Renal cortex interstitium (tissue), 15 donors: ENCODE measurements at places on chromosomes 1 and 21. TPM values are rescaled to one million over a fixed set of nuclear protein-coding genes. Genes with fewer than 3 reads are reported as not detected.

Gene CDC42
- polyA plus RNA-seq: 337 TPM

DNA sequence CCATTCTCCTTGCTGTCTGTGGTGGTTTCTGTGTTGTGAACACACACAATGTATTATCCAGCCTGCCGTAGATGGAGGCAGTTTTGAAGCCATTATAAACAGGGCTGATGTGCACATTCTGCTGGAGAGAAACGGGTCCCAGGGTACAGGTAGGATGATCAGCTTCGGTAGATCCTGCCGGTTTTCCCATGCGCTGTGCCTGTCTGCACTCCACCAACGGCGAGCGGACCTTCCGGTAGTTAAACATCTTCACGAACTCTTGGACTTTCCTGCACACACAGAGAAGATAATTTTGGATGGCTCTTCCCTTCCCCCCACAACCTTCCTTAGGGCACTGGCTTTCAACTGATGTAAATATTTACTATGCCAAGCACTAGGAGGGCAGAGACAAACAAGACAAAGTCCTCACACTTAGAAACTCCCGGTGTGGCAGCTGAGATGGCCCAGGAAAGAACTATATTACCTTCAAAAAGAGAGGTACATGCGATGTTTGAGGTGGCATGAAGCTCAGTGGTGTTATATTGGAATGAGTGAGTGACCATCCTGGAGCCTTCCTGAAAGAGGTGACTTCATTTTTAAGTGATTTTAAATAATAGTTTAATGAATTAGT lies 41.7 kb downstream of the ALPL start:
- no peak for DNase-seq

DNA sequence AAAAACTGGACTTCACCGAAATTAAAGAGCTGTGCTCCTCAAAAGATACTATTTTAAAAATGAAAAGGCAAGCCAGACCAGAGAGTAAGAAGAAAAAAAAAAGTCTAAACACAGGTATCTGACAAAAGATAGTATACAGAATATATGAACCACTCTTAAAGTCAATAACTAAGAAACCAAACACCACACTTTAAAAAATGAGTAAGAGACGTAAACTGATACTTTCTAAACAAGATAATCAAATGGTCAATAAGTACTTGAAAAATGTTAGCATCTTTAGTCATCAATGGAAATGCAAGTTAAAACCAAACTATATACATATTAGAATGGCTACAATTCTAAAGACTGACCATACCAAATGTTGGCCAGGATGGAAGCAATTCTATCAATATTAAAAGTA lies 77.6 kb downstream of the EVI5 start:
- no peak for DNase-seq

DNA sequence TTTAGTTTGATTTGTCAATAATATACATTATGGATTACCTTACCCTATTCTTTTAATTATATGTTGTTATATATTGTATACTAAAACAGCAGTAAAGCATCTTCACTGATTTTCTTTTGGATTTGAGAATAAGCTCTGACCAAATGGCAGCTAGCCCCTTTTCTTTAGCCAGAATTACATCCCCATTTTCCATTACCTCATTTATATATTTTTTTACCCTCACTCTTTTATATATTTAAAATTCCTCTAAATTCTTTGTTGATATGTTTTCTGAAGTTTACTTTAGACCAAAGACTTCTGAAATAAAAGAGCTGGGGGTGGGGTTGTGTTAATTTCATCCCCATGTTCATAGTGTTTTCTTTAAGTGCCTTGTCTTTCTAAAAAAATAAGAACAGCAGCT lies 24.6 kb downstream of the ANGPTL1 start:
- DNase-seq: no peak

GRCh38 chr1:76901158-76901767 lies 34.0 kb downstream of the ST6GALNAC5 start:
- no peak for DNase-seq

GRCh38 chr1:231065510-231066241 lies 25.6 kb upstream of the FAM89A start:
- no peak for DNase-seq
